ENCODE measurements at places on chromosomes 3 and 15.

GRCh38 chr15:62999178-62999577, 43.4 kb upstream of the TPM1 start:
- DNase-seq = no peak

DNA sequence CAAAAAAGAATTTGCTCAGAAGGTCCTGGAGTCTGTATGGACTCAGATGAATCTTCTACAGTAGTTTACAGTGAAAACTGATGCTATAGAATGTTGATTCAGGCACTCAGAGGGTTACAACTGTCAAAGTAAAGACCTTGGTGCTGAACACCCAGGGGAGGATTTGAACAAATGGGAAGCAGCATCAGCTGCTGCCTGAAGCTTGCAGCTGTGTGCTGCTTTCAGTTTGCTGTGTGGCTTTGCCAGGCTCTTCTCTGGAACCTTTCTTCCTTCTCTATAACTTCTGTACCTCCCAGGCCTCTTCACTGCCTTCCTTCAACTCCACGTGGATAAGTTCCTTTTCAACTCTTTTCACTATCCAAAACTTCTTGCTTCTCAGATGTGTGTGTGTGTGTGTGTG, 214.2 kb downstream of the GRM7 start:
- DNase-seq = no peak

- DNase-seq = no peak
Measured at GRCh38 chr3:53009826-53010539, 35.9 kb downstream of the SFMBT1 start.

- DNase-seq = no peak
Measured at GRCh38 chr3:4938281-4938982, 40.8 kb upstream of the BHLHE40 start.

GRCh38 chr3:36991923-36992805, 767 bp downstream of the EPM2AIP1 start:
- no peak for DNase-seq

GRCh38 chr3:8767256-8767666, 2.2 kb downstream of the OXTR start:
- DNase-seq = no peak

- peak; percentile 67 for DNase-seq
Measured at GRCh38 chr15:68407141-68407885, 24.6 kb downstream of the ITGA11 start.

- DNase-seq = no peak
Measured at GRCh38 chr3:113896930-113897329, 50.9 kb upstream of the ZDHHC23 start.

DNA sequence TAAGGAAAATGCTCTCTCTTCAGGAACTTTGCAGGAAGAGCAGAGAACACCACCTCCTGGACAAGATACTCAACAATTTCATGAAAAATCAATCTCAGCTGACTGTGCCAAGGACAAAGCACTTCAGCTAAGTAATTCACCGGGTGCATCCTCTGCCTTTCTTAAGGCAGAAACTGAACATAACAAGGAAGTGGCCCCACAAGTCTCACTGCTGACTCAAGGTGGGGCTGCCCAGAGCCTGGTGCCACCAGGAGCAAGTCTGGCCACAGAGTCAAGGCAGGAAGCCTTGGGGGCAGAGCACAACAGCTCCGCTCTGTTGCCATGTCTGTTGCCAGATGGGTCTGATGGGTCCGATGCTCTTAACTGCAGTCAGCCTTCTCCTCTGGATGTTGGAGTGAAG, 200.5 kb downstream of the AKAP13 start:
- no peak for DNase-seq

DNA sequence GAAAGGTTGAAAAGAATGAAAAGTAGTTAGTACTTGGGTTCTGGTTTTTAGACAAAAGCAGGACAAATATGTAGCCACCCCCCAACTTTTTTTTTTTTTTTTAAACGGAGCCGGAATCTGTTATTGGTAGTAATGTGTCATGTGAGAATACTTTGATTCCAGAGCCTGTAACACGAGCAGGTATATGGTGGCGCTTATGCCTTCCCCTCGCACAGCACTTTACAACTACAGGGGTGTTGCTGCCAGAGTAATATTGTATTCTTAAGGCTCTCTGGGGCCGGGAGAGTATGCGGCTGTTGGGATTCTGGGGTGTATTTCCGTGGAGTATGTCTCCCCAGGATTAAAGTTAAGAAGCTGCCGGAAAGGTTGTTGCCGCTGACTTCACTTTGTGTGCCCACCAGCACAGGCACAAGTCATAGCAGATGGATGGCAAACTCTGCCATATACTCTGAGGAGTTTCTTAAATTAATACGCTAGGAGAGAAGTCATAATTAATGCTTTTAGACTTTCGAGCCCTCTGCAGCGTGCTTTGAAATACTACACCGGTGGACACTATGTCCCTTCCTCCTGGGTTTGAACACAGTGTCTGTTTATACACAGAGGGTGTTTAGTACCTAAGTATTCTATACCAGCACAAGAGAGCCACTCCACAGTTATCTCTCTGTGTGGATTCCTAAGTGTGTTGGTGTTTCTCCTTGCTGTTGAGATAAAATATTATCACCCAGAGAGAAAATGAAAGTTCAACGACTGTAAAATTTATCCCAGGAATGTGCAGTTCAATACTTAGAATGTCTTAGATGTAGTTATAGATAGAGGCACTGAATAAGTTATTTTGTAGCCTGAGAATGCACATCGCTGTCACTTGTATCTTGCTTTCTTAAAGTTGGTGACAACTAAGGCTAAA, 1.4 kb downstream of the MBNL1 start:
- DNase-seq = peak; percentile 67

GRCh38 chr3:183128709-183129108, 29.4 kb upstream of the MCCC1 start:
- DNase-seq = no peak

DNA sequence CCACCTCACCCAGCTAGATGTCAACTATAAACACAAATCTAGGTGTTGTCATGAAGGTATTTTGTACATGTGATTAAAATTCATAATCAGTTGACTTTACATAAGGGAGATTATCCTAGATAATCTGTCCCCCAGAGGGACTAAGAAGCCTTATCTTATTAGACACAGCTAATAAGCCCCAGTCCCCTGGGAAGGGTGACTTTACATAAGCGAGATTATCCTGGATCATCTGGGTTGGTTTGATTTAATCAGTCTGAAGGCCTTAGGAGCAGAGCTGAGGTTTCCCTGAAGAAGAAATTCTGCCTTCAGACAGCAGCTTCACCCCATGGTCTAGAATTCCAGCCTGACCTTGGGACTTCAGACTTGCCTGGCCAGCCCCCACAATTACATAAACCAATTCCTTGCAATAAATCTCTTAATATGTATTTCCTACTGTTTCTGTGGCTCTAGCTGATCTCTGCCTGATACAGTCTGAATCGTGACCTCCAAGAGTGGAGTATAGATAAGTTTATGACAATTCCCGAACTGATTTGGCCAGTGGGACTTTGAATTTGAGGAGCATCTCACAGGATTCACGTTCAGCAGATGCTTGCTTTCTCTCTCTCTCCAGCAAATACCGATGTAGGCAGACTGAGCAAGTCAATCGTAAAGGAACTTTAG, 66.5 kb downstream of the MRPL46 start:
- DNase-seq = no peak

DNA sequence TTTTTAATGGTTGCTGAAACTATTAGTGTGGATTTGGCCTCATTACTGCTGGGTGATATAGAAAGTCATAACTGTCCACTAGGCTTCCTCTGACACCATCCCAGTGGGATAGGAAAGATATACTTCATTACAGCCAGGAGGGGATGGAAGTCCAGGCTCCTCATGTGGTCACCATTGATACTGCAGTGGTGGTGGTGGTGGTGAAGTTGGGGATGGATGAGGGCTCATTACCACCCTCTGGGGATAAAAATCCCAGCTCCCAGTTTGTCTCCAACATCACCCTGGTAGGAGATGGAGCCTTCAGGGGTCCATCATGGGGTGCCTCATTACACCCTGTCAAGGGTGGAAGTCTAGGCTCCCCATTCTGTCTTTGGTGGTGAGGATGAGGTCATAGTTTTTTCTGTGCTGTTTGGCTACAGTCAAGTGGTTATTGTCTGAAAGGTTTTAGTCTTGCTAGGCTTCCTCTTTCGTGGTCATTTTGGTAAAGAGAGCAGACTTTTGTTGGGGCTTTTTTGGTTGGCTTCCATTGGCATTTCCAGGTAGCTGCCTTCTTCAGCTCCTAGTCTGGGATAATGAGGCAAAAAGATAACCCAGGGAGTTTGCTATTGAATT, 30.1 kb upstream of the FILIP1L start:
- DNase-seq = no peak

- DNase-seq = no peak
Measured at GRCh38 chr3:156535798-156536197, 19.1 kb downstream of the SSR3 start.

- no peak for DNase-seq
Measured at GRCh38 chr3:69092030-69092516, 7.3 kb downstream of the ARL6IP5 start.

GRCh38 chr15:98067339-98067738, 106.8 kb downstream of the ARRDC4 start:
- DNase-seq = no peak

DNA sequence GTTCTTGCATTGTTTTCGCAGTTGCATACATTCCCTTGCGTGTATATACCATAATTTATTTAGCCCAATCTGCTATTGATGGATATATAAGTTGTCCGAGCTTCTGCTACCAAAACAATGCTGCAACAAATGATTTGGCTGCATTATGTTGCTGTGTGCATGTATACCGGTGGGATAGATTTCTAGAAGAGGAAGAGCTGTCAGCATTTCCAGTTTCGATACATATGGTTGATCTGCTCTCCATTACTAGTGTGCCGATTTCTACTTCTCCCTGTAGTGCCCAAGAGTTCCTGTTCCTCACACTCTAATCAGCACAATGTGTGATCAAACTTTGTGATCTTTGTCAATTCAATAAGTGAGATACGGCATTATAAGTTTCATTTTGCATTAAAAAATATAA, 92.8 kb upstream of the NMNAT3 start:
- DNase-seq = no peak

- DNase-seq = no peak
Measured at GRCh38 chr15:67018441-67018840, 47.0 kb upstream of the SMAD3 start.

DNA sequence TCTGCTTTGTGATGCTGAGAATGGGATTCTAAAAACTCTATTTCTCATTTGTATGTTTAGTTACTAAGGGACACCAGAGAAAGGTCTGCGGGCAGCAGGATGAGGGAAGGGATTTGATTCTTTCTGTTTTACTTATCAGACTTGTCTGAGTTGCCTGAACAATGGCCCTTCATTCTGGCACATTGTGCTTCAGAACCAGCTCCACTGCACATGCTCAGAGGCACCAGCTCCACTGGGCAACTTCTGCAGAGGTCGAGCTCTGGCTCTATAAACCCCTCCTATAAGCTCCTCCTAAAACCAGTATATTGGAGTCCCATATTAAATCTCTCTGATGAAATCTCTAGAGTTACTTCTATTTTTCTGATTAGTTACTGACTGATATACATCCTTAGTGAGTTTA, 453.2 kb upstream of the CDIN1 start:
- DNase-seq = no peak

GRCh38 chr3:24709956-24710355, 215.3 kb upstream of the THRB start:
- DNase-seq = peak; percentile 36
